ENCODE measurements at places on chromosomes 11 and 22.

- no peak for DNase-seq
Observed at GRCh38 chr22:48695251-48695650, 1132.4 kb downstream of the BRD1 start.

DNA sequence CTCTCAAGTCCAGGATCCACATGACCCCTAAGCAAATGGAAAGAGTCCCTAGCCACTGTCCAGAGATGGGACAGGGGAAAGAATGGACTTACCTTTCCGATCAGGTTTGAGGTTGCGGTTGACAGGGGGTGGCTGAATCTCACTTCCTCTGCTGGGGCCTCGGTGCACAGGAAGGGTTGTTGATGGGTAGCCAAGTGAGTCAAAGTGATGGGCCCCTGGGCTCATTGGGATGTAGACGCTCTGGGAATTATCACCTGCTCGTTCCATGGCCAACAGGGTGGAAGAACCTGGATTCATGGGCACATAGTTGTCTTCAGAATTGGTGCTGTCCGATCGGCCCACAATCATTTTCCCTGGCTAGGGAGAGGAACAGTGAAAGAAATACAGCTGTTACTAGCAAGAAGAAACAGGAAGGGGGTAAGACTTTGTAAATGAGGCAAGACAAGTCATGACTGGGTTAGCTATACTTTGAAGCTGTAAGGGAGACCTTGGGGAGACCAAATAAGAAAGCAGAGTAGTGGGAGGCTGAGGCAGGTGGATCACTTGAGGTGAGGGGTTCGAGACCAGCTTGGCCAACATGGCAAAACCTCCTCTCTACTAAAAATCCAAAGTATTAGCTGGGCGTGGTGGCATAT, 34.7 kb downstream of the USP35 start:
- no peak for DNase-seq

- DNase-seq = peak; percentile 64
Observed at GRCh38 chr11:72326151-72326848, 82.3 kb upstream of the PHOX2A start.

GRCh38 chr11:125890447-125891100, 3.1 kb downstream of the HYLS1 start:
- DNase-seq = peak; percentile 14

- no peak for DNase-seq
Observed at GRCh38 chr11:109150581-109150980, 271.4 kb upstream of the C11orf87 start.

DNA sequence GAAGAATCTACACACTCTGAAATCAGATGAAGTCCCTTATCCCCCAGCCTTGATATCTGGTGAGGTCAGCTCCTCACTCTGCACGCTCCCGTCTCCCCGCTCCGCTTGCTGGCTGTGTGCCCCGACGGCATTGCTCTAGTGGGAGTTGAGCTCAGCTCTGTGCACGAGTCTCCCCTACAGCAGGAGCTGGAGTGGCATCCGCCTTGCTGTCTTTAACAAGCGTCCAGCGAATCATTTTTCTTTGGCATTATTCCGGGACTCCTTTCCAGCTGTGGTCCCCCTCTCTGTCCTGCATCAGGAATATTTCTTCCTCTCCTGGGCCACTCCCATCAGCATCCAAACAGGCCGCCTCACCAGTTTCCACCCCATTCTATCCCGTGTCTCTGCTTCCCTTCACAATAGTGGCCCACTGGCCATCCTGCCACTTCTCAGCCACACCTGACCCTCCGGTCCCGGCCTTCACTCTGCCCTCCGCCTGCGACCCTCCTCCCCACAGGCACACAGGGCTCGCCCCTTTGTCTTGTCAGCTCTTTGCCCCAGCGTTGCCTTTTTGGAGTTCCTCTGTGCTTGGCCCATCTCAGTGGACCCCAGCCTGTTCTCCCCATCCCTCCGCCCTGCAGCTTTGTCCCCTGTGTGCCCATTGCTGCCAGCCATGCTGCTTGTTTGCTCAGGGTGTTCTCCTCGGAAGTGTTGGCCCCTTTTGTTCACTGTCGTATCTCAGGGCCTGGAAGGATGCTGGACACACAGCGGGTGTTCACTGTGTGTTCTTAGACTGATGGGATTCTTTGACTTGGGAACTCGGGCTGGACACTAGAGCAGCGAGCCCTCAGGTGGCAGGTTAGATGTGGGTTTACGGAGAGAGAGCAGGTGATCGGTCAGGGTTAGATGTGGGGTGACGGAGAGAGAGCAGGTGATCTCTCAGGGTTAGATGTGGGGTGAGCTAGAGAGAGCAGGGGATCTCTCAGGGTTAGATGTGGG, 441.8 kb downstream of the TBC1D22A start:
- DNase-seq = no peak

DNA sequence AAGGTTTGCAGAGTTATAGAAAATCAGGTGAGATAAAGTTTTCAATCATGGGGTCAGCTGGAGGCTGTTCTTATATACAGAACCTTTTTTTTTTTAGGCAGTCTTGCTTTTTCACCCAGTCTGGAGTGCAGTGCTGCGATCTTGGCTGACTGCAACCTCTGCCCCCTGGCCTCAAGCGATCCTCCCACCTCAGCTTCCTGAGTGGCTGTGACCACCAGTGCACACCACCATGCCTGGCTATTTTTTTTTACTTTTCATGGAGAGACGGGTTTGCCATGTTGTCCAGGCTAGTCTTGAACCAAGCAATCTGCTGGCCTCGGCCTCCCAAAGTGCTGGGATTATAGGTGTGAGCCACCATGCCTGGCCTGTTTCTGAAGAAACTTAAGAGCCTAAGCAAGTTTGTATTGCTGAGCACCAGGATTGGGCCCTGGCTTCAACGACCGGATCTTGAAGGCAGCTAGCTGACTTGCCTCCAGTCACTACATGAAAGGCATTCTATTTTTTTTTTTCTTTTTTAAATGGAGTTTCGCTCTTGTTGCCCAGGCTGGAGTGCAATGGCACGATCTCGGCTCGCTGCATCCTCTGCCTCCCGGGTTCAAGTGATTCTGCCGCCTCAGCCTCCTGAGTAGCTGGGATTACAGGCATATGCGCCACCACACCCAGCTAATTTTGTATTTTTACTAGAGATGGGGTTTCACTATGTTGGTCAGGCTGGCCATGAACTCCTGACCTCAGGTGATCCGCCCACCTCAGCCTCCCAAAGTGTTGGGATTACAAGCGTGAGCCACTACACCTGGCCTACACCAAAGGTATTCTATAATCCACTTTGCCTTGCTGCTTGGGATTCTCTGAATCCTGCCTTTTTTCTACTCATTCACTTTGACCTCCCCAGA, 7.6 kb downstream of the XBP1 start:
- DNase-seq = no peak

DNA sequence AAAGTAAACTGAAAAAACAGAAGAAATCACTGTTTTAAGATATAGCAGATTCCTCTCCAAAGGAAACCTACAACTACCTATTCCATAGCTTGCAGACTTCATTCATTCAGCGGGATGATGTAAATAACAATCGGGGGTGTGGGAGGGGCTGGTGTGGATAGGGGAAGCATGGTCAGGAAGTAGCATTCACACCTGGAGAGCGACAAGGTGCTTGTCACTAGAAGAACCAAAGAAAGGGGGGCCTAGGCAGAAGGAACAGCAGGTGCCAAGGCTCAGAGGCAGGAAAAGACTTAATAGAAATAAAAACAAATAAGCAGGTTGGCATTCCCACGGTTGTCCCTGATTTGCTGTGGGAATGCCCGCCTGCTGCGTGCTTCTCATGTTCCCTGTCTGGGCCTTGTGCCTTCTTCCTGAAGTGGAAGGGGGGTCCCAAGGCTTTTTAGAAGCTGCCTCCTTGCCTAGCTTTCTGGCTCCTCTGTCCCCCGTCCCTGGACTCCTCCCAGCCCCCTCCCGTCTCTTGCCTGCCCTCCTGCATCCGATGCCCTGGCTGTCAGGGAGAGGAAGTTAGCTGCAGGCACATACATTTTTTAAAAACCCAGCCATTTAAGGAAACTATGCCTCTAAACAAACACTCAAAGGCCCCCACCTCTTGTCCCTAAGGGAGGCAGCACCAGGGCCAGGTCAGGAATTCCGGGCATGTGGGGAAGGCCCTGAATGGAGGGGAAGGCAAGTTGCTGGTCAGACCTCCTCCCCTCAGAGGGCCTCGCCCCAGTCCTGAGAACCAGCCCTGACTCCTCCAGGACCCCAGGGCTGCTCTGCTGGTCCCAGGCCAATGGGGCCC, 54.7 kb upstream of the PRDM11 start:
- peak; percentile 15 for DNase-seq

DNA sequence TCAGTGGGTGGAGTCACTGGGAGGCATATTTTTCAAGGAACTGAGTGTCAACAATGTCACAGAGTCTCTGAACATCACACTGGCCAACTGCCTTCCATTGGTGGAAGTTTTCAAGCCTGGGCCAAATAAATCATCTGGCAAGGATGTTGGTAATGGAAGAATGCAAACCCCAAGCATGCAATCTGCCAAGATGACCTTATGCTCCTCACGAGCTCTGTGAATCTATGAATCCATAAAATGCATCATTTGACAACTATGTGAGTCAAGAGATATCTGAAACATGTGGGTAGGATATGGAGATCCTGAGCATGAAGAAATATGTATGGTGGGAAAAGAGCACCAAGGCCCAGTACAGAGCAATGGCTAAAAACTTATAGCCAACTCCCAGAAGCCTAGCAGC, 122.2 kb downstream of the PLEKHA7 start:
- DNase-seq = peak; percentile 83

DNA sequence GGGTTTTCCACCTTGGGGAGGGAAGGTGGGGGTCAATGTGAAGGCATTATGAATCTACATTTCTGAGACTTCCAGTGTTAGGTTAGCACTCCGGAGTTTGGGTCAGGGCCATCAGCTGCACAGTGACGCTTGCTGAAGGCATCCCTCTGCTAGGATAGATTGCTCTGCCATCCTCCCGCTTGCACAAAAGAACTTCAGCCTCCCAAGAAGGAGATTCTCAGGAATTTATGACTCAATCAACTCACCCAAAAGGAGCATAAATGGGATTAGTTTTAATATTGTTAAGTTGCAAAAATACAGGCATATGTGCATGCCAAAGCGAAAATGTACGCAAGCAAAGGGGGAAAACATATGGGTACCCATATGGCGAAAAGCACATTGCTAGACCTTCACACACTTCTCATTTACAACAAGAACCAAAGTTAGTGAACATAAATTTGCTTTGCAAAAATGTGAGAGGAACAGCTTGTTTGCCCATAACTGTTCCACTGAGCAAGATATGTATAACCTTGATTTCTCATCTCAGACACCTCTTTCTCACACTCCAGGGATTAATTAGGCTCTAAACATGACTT, 1013.0 kb downstream of the OPCML start:
- no peak for DNase-seq

DNA sequence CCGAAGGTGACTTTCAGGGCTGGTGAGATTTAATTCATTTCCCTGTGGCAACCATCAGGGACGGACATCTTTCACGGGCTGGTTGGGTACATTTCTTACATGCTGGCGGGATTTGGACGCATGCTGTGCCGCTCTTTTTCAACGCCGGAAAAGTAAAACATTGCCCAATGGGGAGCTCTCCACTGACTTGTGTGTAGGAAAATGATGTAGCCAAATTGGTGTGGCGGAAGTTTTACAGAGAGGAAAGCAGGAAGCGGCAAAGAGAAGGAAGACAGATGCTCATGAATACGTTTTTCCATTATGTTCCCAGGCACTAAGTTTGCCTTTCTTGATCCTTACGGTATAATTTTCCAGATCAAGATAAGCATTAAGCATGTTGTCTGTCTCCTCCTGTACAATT, 375.8 kb downstream of the NTM start:
- DNase-seq = no peak

GRCh38 chr11:9535189-9535781, 38.2 kb upstream of the WEE1 start:
- DNase-seq = peak; percentile 73

DNA sequence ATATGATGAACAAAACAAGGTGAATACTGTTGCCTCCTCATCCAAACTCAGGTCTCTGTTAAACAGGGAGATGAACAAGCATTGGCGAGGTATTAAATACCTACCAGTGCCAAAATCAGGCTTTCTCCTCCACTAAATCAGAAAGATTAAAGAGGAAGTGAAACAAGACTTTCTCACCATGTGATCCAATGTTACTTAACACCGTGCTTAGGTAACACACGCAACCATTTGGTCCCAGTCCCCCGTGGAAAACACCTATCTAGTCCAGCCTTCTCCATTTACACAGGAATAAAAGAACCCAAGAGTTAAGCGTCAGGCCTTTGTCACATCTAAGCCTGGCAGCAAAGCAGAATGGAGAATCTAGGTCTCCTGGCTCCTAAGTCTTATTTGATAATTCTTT, 34.5 kb downstream of the TENM4 start:
- no peak for DNase-seq

Data from HCEC 1CT (cell line).